CD4-positive, alpha-beta T cell treated with Interleukin-21 for 1 hour (primary cell): ENCODE measurements at places on chromosomes 3 and 15.

- DNase-seq, result no peak
Observed at GRCh38 chr3:159233734-159234133, 431.9 kb downstream of the MFSD1 start.

GRCh38 chr3:117483839-117484238 lies 774.3 kb downstream of the TUSC7 start:
- DNase-seq, result no peak

DNA sequence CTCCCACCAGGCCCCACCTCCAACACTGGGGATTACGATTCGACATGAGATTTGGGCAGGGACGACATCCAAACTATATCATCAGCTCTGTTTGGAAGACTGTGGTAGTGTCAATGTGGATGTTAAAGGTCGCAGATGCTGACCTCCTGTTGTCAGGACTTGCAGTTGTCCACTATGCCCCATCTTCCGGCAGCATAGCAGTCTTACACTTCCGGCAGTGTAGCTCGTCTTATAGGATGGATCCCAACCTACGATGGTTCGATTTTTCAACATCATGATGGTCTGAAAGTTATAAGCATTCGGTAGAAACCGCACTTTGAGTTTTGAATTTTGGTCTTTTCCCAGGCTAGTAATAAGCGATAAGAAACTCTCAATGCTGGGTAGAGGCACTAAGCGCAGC lies 20.6 kb downstream of the CLRN1 start:
- no peak for DNase-seq

GRCh38 chr3:71817262-71817661 lies 32.3 kb upstream of the PROK2 start:
- no peak for DNase-seq

DNA sequence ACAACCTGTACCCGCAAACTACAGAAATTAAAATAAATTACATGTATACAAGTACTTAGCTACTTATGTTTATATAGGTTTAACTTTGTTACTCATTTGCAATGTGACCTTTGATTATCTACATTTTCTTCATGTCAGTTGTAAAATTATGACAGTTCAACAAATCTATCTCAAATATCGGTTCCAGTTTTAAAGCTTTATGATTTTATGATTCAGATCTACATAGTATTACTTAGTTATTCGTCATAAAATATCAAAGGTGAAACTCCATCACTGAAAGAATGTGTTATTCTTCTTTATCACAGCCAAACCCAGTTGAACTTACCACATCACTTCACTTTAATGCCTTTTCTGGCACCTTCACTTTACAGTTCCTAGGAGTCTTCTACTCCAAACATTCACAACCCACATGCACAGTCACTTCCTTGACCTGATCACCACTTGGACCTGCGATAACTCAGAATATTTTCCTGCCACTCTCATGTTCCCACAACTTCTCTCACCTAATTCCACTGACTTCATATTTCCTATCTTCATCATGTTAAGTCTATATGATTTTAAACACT lies 47.2 kb downstream of the SLITRK3 start:
- no peak for DNase-seq
